ENCODE measurements at places on chromosomes 2 and 18.

GRCh38 chr2:1658394-1659151 is 85.7 kb downstream of the PXDN start:
- DNase-seq, result no peak

DNA sequence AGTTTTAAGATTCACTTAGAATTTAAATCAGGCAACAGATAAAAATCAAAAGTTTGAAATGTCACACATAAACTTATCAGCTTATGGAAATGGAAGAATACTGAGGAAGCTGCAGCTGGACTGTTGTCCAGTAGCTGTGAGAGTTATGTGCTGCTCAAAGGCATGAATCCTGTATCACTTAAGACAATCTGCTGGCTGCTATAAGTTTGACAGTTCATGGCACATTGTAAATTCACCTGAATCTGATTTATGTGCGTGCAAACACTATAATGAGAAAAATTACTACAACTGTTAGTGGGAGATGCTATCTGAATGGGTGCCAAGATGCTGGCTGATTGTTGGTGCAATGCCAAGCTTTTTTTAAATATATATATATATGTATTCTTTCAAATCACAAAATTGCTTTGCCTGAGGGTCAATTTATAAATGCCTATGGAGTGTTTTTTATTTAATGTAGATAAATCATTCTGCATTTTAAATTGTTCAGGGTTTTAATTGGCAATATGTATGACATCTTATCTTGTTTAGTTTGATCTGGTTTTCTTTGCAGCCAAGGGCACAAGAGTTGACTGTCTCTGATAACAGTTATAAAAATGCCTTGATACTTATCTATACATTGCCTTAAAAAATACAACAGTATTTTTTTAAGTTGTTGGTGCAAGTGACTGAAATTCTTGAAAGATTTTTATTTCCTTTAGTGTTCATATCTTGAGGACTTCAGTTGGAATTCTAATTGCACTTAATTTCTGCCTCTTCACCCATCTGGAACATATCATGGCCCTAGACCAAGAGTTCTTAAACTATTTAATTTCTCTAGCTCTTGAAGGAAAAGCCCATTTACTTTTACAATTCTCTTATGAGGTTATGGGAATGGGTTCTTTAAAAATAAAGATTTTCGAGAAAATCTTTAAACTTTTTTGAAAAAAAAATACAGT is 48.7 kb downstream of the CAVIN2 start:
- no peak for DNase-seq

DNA sequence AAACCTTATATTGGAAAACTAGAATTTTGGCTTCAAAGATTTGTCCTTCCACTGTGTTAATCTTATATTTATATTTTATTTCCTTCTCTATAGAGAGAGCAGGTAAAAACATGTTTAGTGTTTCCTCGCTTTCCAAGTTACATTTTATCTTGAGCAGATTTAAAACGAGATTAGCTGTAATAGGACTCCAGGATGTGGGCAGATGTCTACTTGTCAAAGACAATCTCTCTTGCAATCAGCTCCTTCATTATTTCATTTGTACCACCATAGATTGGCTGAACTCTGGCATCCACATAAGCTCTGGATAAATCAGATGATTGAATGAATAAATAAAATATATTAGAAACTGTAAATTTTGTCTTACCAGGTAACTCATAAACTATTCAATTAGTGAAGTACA is 17.5 kb upstream of the KANSL1L start:
- DNase-seq, result no peak

DNA sequence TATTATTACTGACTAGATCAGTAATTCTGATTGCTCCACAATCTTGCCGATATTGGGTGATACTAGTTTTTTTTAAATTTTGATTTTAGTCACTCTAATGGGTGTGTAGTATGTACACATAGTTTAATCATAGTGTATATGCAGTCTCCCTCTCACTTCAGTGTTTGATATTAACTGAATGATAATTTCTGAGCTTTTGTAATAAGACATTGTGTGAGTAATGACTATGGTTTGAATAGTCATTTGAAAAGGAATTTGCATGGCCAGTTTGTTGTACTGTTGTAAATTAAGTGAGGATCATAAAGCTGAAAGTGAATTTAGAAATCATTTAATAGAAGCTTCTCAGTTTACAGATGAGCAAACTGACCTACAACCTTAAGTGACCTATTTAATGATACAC is 33.4 kb downstream of the USP14 start:
- DNase-seq, result no peak

Data from stimulated activated CD4-positive, alpha-beta T cell treated with anti-CD3 and anti-CD28 coated beads, TNF-alpha, amount 100 ng/mL, for 1 hour (primary cell).